Daoy (cell line): ENCODE measurements at places on chromosomes 2 and 18. TPM values are rescaled to one million over a fixed set of nuclear protein-coding genes. Genes with fewer than 3 reads are reported as not detected.

- peak; percentile 44 for DNase-seq
Observed at GRCh38 chr2:206989311-206989710, 50.0 kb downstream of the CPO start.

- peak; percentile 48 for DNase-seq
Observed at GRCh38 chr2:38750011-38750890, 910 bp downstream of the SRSF7 start.

GRCh38 chr2:44433895-44434294 is 72.1 kb downstream of the CAMKMT start:
- no peak for DNase-seq

GRCh38 chr2:233705911-233706506 is 6.7 kb upstream of the UGT1A5 start:
- peak; percentile 39 for DNase-seq

GRCh38 chr18:11204020-11204419 is 54.7 kb upstream of the PIEZO2 start:
- no peak for DNase-seq

GRCh38 chr2:199339891-199340605 is 117.7 kb downstream of the SATB2 start:
- no peak for DNase-seq

DNA sequence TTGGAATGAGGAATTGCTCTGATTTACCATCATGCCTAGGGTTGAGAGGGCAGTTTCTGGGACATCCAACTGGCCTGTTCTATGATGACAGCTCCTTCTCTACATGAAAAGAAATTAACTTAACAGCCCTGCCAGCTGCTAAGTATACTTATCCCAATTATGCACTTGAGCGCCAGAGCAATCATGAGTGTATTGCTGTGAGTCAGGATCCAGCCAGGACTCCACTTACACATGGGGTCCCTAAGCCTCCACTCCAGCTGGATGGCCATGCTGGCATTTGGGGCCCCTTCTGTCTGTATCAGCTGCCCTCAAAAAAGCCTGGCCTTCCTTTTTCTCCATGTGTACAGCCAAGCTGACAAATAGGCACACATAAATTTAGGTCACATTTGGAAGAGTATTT is 481.9 kb downstream of the TMX3 start:
- DNase-seq: no peak

DNA sequence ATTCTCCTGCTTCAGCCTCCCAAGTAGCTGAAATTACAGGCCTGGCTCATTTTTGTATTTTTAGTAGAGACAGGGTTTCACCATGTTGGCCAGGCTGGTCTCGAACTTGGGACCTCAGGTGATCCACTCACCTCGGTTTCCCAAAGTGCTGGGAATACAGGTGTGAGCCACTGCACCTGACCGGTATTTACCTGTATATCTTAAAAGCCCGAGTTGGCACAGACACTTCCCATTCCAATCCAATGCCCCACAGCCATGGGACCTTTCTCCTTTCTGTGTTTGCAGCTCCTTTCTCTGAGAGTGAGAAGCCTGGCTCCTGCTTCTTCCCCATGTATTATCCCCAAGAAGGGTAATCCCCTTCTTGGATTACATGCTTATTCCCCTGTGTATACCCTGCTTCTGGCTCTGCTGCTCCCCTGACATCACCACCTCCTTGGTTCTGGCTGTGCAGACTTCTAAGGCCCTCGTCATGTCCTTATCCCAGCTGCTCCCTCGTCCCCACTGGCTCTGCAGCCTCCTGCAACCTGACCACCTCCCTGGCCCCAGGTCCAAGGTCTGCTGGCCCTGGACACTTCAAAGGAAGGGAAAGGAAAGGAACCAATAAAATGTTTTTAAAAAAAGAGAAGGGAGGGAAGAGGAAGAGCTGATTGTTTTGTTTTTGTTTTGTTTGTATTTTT is 52.8 kb downstream of the INPP5D start:
- DNase-seq: no peak

- DNase-seq: no peak
Observed at GRCh38 chr2:180416627-180417026, 409.5 kb upstream of the CWC22 start.

DNA sequence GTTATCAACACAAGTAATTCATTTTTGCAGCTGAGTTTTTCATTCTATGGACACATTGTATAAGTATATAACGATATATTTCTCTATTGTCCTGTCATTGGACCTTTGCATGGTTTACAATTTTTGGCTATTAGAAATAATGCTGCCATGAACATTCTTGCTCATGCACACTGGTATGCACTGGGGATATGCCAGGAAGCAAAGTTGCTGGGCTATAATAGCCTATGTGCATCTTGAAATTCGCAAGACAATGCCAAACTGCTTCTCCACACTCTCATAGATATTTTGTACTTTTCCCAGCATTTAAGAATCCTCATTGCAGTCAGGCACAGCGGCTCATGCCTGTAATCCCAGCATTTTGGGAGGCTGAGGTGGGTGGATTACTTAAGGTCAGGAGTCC is 852.6 kb upstream of the ID2 start:
- DNase-seq: no peak

GRCh38 chr2:37820471-37820986 is 104.6 kb upstream of the RMDN2 start:
- DNase-seq: no peak

DNA sequence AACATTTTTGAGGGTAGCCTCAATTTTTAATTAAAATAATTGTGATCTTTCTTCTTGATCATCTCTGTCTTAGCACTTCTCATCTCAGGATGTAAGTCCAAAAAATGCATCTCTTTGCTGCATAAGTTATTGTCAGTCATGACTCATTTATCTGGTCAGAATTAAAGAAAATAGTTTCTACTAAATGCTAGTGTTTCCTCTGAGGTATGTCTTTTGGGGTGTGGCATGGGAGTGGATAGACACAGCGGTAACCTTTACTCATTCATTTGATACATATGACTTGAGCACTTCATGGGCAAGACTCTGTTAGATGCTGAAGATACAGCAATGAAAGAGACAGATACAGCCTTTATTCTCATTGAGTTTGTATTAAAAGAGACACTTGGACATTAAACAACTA is 284.7 kb downstream of the IRS1 start:
- DNase-seq: no peak

GRCh38 chr18:58416704-58417683 is 211.9 kb downstream of the ALPK2 start:
- DNase-seq: no peak

DNA sequence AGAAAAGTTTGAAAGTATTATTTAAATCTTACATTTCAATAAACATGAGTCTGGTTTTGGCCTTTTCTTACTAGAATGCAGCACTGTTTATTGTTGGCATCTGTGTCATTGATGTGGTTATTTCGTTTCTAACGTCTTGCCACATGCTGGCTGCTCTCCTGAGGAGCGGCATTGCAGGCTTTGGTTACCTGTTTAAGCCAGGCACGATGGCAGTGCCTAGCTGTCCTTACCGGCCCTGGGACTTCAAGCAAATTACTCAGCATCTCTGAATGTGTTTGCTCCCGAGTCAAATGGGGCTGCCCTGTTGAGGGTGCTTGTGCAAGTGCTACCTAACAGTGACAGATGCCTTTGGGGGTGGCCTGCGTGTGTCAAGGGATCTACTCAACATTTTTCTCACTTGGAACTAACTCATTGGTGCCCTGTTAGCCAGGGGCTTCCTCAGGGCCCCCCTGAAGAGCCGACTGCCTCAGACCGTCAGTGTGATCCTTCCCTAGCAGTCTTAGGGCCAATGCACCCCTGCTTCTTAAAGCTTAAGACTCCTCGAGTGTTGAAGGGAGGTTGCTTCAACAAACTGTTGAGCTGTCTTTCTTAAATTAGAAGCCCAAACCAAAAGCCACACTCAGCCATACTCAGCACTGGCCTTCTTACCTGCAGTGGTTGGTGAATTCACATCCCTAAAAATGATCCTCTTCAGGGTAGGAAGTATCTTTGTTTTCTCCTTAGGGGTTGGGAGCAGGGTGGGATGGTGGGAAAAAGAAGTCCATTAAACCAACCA is 151.5 kb downstream of the NCK2 start:
- no peak for DNase-seq

The SCN9A gene
- total RNA-seq: 0.29 and 0.54 TPM in 2 replicates

The GTF2A1L gene
- total RNA-seq: not detected in 2 replicates

The FBXO36 gene
- total RNA-seq: 3.0 and 6.2 TPM in 2 replicates

The CGREF1 gene
- 3.4 and 8.6 TPM in 2 replicates for total RNA-seq

The DNAJC5G gene
- not detected in 2 replicates for total RNA-seq

The TMEM127 gene
- 16.2 and 19.1 TPM in 2 replicates for total RNA-seq

The ARHGAP15 gene
- 0.51 and 1.4 TPM in 2 replicates for total RNA-seq

The NT5C1B gene
- total RNA-seq: 0.21 TPM in 1 of 2 replicates, not detected in the other

The PSTPIP2 gene
- total RNA-seq: 0.69 and 4.7 TPM in 2 replicates

The AMMECR1L gene
- total RNA-seq: 11.9 and 12.1 TPM in 2 replicates
